ENCODE measurements at places on chromosomes 11 and 22. TPM values are rescaled to one million over a fixed set of nuclear protein-coding genes. Genes with fewer than 3 reads are reported as not detected.

DNA sequence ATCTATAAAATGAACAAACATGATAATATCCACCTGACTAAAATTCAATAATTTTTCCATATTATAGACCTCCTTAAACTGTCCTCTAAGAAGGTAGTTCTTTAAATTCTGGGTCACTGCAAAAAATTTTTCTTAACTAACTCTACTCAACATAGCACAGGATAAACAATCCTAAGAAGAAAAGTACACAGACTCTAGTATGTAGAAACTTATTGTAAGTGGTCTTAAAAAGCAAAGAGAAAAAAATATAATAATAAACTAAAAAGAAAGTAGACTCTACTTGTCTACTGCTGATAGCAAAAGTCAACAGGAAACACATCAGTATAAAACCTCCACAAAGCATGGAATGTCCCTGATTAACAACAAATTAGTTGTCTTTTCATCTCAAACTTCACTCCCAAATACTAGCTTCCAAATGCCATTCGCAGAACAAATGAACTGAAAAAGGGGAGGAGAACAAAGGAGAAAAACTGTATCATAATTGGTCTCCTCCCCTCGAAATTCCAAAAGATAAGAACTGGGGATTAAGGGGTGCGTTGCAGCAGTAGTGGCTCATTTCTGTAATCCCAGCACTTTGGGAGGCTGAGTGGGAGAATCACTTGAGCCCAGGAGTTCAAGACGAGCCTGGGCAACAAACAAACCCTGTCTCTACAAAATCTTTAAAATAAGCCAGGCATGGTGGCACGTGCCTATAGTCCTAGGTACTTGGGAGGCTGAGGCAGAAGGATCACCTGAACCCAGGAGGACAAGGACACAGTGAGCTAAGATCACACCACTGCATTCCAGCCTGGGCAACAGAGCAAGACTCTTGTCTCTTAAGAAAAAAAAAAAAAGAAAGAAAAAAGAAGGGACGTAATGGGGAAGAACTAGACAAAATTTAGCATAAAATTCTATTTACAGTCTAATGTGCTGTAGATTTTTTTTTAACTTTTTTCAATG is 6.5 kb downstream of the FCHSD2 start:
- no peak for DNase-seq

DNA sequence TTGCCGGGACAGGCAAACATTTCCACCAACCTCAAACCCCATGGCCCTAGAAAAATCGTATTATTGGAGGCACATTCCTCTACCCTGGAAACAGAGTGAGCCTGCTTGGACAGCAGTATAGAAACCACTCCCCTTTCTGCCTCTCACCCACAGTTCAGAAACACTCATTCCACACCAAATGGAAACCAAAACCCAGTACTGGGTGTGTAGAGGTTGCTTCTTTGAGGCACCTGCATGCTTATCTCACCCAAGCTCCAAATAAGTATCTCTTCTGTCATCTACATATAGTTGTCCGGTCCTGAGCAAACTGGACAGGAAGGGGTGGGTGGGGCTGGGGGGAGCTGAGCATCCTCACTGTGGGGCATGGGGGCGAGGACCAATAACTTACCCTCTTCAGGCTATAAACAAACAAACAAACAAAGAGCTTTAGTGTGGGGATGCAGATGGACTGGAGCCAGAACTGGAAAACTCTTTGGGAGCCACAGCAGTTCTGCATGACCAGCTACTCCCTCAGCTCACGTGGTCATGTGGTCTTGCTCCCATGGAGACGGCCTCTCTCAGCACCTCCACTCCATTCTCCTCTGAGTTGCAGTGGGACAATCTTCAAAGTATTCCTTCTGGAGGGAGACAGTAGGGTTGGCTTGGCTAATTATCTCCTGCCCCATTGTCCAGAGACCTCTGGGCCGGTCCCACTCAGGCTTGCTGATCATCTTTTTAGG is 1.0 kb upstream of the PLAAT2 start:
- no peak for DNase-seq

DNA sequence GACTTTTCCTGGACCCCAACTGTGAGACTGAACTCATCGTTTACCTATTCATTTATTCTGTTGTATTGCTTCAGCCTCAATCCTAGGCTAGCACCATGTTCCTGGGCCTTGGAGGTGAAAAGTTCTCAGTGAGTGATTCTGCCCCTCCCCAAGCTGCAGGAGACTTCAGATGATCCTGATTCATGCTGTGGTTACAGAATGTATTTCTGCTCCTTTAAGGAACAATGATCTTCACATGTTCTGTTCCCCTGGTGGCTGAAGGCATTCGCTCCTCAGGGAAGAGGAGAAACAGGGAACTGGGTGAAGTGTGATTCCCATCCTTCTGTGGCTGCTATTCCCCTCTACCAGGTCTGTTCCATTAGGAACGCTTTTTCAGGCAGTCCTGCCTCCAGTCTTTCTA is 2.4 kb downstream of the OR52E1 start:
- no peak for DNase-seq

DNA sequence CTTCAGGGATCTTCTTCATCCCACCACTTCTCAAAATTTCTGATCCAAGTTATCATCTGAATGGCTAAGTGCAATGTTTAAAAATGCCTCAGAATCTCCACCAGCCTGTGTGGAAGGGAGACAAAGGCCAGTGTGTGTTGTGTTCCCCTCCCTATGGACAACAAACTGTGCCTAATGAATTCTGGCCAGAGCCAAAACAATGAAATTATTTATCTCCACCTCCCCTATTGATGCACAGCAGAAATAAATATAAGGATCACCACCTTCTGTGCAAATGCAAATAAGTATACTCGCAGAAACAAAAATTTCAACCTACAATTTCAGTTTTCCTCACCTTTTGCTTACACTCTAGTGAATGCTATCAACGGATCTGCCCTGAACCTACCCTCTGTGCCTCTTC is 75.8 kb downstream of the GAB2 start:
- DNase-seq, result no peak

DNA sequence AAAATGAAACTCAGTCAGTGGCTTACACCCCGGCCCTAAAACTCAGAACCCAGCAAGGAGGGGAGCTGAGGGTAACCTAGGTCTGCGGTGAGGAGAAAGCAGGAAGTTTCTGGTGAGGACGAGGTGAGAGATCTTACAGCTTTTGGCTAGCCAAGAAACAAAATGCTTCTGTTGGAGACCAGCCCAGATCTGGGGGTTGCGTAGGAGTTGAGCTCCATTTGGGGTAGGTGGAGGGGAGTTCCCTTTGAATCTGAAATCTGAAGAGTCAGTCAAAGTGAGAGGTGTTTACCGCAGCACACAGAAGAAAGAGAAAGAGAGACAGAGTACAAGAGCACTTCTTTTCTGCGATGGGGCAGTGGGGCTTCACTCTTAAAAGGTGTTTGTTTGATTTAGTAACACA is 29.6 kb downstream of the EHF start:
- no peak for DNase-seq

DNA sequence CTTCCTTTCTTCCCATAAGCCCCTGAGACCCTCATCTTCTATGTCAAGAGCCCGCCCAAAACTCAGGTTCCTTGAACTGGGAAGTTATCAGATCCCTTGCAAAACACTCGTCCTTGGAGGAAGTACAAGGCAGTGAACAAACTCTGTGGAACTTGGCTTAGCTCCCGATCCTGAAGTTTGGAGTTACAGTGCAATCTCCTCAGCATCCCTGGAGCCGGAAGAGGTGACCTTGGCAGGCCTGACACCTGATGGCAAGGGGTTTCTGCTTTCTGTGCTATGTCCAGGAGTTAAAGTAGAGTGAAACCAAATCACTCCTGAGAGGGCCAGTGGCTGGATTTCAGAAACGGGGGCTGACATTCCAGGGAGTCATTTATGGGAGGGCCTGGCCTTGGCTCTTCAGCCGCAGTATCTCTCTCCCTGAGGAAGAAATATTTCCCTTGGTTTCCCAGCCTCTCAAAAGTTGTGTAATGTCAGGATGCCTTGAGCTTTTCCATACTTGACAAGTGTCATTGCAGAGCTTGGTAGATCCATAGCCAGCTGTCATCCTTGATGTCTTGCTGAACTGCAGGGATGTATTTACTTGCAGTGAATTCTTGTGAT is 1.9 kb upstream of the GRAMD1B start:
- DNase-seq, result peak; percentile 40

DNA sequence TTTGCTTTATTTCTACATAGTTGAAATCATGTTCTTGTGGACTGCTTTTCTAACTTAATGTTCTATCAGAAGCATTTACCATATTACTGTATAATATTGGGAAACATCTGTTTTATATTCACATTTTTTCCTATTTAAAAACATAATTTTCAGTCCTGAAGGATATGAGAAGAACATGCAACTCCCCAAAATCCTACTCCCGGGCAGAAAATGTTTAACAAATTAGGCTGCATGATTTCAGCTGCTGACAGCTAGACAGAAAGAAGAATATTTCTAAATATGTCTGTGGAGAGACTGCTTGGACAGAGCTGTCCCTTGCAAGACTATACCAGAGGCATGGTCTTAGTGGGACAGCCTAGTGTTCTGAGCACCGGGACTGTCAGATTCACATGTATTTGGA is 15.7 kb upstream of the AMPD3 start:
- DNase-seq, result no peak

GRCh38 chr22:30763815-30764673 is 69.4 kb downstream of the OSBP2 start:
- peak; percentile 87 for DNase-seq

- DNase-seq, result no peak
Observed at GRCh38 chr22:35401863-35402262, 1.9 kb downstream of the MCM5 start.

The PANX3 gene
- not detected for total RNA-seq
